ENCODE measurements at places on chromosomes 1 and 21. TPM values are rescaled to one million over a fixed set of nuclear protein-coding genes. Genes with fewer than 3 reads are reported as not detected.

TINAGL1 gene
- 317 TPM for total RNA-seq

LRP8 gene
- total RNA-seq = 14.2 TPM

DUSP23 gene
- 32.5 TPM for total RNA-seq

CNIH3 gene
- 1.8 TPM for total RNA-seq

DSCAM gene
- under 0.01 TPM for total RNA-seq

OVAAL gene
- not detected for total RNA-seq

SAMSN1 gene
- 0.60 TPM for total RNA-seq

Data from lung microvascular endothelial cell (primary cell).